Mucosa of descending colon (tissue), 3 donors: ENCODE measurements at places on chromosomes 13 and 19. TPM values are rescaled to one million over a fixed set of nuclear protein-coding genes. Genes with fewer than 3 reads are reported as not detected.

GRCh38 chr13:50572129-50572528, 271.4 kb downstream of the DLEU7 start:
- DNase-seq, result no peak

ZNF575 gene
- 9.6 TPM for total RNA-seq

- DNase-seq, result no peak
Measured at GRCh38 chr13:20711301-20712044, 8.0 kb downstream of the IL17D start.

MAMSTR gene
- total RNA-seq, result 2.4 TPM

DNA sequence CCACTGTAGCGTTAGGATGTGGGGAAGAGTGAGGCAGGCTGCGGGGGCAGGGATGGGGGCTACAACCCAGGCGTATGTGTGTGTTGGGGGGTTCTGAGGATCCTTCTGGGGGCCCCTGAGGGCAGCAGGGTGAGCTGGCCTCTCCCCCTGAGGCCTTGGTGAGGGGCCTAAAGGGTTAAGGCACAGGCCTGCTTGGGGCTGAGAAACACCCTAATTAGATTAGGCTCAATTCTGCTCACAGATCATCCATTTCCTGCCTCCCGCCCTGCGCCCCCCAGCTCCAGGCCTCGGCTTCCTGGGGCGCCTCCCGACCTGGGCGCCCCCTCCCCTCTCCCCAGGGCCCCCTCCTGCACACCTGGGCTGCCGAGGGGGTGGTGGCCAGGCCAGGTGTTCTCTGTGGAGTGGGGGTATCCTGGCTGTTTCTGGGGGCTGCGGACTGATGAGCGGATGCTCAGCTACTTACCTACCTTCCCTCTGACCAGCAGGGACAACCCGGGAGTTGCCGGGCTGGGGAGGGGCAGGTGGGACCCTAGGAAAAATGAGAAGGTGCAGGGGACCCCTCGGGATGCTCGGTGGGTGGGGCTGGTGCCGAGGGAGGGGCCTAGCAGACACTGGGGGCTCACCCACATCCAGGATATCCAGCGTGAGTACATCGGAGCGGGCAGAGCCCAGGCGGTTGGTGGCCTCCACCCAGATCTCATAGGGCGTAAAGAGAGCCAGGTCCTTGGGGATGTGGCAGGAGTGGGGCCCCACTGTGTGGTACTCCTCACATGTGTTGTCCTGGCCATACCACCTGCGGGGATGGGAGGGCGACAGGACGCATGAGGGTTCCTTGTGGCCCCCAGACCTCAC, 8.6 kb downstream of the CRLF1 start:
- DNase-seq, result peak; percentile 44

- DNase-seq, result no peak
Measured at GRCh38 chr13:73055813-73056564, 2.8 kb upstream of the KLF5 start.
